ENCODE measurements at places on chromosomes 4 and X. TPM values are rescaled to one million over a fixed set of nuclear protein-coding genes. Genes with fewer than 3 reads are reported as not detected.

The DOCK11 gene
- total RNA-seq = 0.26 TPM

The MXRA5 gene
- not detected for total RNA-seq

The ADGRL3 gene
- 0.13 TPM for total RNA-seq

The ATP6AP1 gene
- 58.0 TPM for total RNA-seq

The IDS gene
- 25.7 TPM for total RNA-seq

The HTN1 gene
- total RNA-seq = 0.26 TPM

The SPATA4 gene
- total RNA-seq = not detected

The DCHS2 gene
- 5.3 TPM for total RNA-seq

The HOPX gene
- 7.6 TPM for total RNA-seq

The ETDA gene
- total RNA-seq = not detected

The LAS1L gene
- 20.0 TPM for total RNA-seq

The GNRHR gene
- not detected for total RNA-seq

The XAGE1A gene
- not detected for total RNA-seq

The HAND2 gene
- not detected for total RNA-seq

The SGMS2 gene
- 53.0 TPM for total RNA-seq

The MAGEA12 gene
- not detected for total RNA-seq

The SPANXD gene
- total RNA-seq = not detected

The CXorf66 gene
- total RNA-seq = not detected

The MAOA gene
- 139 TPM for total RNA-seq

The DCAF4L1 gene
- total RNA-seq = 0.13 TPM

The LAMTOR3 gene
- 29.2 TPM for total RNA-seq

The IL2RG gene
- 0.13 TPM for total RNA-seq
